HEK293T (cell line): ENCODE measurements at places on chromosomes 4 and X.

- DNase-seq, result no peak
Measured at GRCh38 chrX:17617806-17618205, 119.5 kb upstream of the SCML1 start.

DNA sequence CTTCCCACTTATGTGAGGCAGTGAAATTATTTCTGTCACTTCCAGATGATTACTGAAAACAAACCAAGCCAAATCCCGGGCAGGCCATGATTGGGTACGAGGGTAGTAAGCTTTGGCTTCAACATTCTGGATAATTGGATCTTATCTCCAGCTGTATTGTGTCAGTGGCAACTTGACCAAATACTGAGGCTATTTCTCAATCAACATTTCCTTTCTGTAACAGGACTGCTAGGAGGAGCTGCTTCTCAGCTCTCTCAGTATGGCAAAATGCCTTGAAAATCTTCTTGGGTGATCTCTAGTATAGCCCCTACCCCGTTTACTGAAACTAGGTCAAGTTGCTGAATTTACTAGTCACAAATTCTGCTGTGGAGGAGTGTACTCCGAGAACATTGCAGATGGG, 169.3 kb upstream of the FRMPD4 start:
- DNase-seq, result no peak

GRCh38 chr4:101020956-101021355, 326.4 kb downstream of the PPP3CA start:
- DNase-seq, result no peak

- DNase-seq, result no peak
Measured at GRCh38 chr4:143597276-143597675, 83.8 kb downstream of the SMARCA5 start.

DNA sequence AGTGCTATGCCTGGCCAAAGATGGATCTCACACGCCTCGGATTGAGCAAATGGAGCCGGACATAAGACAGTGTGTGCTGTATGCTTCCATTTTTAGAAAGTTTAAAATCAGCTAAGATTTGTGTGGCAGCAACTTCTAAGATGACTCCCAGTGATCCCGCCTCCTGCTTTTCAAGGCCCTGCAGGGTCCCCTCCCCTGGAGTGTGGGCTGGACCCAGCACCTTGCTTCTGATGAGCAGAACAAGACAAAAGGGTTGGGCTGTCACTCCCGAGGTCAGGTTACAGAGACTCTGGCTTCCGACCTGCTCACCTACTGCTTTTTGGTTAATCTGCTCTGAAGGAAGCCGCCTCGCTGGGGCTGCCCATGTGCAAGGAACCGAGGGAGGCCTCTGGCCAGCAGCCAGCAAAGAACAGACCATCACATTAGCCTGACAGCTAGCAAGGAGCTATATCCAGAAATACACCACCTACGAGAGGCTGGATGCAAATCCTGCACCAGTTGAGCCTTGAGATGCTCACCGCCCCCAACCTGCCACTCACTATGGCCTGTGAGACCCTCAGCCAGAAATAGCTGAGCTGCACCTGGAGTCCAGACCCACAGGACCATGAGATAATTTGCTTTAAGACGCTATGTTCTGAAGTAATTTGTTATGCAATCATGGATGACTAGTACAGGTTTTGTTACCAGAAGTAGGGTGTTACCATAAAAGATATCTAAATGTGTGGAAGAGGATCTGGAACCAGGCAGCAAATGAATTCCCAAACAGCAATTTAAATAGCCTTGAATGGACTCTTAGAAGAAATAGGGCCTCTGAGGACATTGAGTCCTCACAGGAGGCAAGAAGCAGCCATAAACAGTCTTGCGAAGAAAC, 47.6 kb downstream of the CRMP1 start:
- DNase-seq, result no peak

DNA sequence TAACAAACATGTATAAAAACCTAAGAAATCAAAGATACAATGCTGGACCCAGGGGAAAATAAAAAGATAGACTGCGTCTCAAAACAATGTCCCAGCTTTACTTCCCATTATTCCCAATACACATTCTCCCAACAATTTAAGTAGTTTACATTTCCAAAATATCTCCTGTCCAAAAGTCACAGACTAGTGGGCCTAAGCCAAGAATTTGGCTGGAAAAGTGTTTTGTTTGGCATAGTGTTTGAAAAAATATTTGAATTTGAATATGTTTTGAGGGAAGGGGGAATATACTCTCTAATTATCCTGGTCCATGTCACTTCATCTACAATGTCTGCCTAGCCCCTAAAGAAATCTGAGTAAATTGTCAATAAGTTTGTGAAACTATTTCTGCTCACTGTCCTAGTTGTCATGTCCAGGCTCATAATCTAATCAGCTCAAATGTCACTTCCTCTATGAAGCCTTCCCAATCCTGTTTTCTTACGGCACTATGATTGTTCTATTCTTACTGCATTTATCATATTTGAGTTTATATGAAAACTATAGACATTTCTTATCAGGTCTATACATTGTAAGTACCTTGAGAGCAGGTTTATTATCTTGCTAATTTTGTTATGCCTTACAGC, 74.4 kb downstream of the SEC24D start:
- DNase-seq, result no peak

DNA sequence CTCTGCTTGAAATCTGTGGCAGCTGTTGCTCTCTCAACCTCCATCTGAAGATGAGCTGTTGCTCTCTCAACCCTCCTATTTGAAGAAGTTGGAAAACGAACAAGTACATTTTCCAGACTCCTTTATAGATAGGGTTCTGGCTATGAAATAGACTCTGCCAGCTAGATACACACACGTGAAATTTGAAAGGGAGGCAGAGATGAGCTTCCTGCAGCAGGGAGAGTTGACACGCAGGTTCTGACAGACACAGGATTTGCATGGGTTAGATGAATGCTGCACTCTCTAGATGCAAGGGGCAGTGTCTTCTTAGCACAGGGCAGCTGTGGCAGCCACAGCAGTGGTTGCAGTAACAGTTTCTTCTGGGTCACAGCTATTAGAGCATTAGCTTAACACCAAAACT, 8.0 kb upstream of the PYURF start:
- no peak for DNase-seq
